ENCODE measurements at places on chromosomes 6 and 20.
A peak's percentile ranks its signal among the peaks of the same experiment; 100 is the strongest.

- DNase-seq, result no peak
These were observed 101.2 kb downstream of the EPHA7 start for GRCh38 chr6:93318121-93318520.

DNA sequence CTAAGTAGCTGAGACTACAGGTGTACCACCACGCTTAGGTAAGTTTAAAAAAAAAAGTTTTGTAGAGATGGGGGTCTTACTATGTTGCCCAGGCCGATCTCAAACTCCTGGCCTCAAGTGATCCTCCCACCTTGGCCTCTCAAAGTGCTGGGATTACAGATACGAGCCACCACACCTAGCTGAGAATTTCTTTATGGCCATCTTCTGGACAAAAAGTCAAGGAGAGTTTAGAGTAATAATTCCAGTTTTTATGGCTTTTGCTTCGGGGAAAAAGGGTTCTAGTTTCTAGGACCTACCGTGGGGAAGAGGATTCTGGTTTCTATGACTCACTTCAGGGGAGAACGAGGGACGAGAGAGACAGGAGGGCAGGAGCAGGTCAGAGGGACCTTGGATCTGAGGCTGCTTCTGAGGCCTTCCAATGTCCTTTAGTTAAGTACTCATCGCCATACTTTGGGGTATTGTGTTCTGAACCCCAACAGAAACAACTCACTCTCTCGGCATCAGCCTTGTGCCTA is 69.3 kb upstream of the IER3 start:
- no peak for DNase-seq

DNA sequence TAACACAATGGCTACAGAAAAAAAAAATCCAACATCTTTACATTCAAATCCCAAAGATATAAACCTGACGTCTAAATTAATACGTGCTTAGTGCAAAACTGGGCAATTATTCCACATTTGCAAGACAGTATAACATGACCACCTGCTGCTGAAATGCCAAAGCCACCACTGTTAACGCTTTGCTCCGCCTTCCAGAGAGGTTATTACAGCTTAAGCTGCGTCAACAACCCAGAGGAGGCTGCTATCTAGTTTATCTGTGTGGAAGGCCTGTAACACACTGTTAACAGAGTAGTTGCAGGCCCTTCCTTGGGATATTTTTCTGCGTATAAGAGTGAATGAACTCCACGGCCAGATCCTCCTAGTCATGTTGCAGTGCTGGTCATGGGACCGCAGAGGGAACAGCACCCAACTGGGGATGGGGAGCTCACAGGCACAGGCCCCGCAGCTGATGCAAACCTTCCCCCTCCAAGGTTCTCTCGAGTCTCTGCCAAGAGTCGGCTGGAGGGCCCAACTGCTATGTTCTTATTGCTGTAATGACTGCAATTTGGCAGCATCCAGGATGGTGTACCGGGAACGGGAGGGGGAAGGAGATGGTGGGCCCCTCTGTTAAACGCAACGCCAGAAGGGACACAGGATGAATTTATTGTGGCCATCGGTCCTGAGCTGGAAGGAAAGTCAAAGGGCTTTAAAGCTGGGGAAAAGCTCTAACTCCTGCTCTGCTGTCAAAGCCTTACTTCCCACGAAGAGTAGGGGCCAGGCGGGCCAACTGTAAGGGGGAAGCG is 993 bp upstream of the NCOA7 start:
- peak; percentile 36 for DNase-seq

- no peak for DNase-seq
These were observed 111.6 kb downstream of the BFSP1 start for GRCh38 chr20:17419479-17420041.

GRCh38 chr20:40993794-40994540 is 34.7 kb upstream of the TOP1 start:
- DNase-seq, result no peak

DNA sequence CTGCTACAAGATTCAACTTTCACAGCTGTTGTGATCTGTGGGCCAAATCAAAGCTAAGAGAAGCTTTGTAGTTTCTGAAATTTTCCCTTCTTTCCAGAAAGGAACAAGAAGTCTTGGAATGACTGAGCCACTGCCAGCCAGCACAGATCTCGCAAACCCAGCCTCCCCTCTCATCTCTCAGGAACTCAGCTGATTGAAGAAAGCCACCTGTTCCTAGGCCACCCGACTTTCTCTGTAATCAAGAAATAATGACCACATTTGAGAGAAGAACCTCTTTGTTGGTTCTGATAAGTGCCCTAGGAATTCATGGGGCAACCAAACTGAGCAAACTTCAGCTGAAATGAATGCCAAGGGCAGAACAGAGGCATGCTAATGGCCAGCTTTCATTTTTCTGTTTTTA is 61.7 kb downstream of the HDGFL1 start:
- DNase-seq, result no peak

- no peak for DNase-seq
These were observed 127.4 kb upstream of the FAM83B start for GRCh38 chr6:54719131-54719530.

Measured in CD4-positive, alpha-beta T cell treated with Interleukin-10 for 1 hour (primary cell).